NT2/D1 (cell line): ENCODE measurements at places on chromosomes 2 and 18.

DNA sequence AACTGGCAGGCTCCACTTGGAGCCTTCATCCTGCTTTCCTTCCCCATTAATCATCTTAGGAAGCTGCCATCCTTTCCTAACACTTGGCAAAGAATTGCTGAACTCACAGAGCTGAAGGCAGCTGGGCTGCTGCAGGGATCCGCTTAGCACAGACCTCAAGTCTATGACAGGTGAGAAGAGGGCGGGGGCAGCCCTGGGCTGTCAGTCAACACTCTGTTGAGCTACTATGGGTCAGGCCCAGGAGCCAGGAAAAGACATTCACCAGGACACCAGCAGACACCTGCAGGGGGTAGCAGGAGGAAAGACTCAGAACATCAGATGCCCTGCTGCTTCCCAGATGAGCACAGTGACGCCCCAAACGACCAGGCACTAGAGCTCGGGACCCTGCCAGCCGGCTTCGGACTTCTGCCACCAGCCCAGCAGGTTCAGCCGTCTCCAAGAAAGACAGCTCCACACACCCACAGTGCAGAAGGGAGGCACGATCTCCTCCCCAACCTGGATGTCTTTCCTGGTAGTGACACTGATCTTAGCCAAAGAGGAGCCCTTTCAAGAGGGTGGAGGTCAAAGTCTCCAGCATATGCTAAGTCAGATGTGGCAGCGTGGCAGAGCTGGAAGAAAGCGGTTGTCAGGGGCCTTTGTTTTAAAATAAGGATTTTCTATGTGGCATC is 55.2 kb downstream of the SNORC start:
- DNase-seq: no peak

- no peak for DNase-seq
These were observed 5.6 kb upstream of the LRATD1 start for GRCh38 chr2:14626873-14627272.

GRCh38 chr2:187313831-187314230 is 134.2 kb downstream of the CALCRL start:
- DNase-seq: no peak

DNA sequence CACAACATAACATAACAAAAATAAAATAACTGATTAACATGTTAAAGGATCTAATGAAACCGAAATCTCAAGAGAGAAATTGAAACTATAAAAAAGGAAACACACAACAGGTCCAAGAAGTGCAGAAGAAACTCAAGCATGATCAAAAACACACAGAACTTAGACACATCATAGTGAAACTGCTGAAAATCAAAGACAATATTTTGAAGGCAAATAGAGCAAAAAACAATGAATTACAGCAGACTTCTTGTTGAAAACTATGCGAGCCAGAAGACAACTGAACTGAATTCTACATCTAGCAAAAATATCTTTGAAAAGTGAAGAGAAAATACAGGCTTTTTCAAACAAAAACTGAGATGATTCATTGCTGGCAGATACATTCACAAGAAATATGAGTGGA is 61.3 kb downstream of the UGP2 start:
- DNase-seq: no peak

- DNase-seq: no peak
These were observed 1144.7 kb upstream of the DDX18 start for GRCh38 chr2:116669782-116670181.

DNA sequence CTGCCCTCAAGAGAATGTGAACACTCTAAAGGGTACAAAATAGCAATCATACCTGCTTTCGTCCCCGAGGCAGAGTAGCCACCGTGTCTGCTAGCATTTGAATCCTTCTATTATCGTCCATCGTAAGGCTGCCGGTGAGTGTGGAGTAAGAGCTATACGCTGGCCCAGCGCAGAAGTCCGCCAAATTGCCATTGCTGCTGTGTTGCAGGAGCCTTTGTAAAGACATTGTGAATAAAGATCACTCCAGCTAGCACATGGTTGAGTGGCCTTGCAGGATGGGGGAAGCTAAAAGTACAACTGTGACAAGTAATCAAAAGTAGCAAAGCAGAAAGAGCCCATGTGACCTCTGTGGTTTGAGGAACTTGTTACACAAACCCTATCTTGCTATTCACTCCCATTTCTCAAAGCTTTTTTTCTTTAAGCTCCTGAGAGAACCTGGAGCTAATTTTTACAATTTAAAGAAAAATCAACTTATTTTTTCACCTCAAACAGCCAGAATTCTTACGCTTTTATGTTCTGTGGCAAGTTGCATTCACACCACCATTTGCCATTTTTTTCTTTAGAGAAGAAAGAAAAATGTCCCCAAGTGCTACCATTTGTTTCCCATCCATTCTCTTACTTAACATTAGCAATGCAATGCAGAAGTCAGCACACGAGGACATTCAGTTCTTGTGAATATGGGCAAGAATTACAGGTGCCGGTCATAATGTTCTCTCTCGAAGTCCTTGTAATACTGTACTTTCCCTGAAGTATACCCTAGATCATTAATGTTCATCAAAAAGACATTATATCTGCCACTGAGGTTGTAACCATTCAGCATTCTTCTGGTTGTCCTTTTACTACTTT is at the start of gene CYTIP:
Gene CYTIP, minus strand, starts transcription at position 295 of the 846 bp plus-strand sequence. Its CDS starts 69 bp downstream, at position 226.
- DNase-seq: no peak
